ENCODE measurements at places on chromosomes 6 and 20. TPM values are rescaled to one million over a fixed set of nuclear protein-coding genes. Genes with fewer than 3 reads are reported as not detected.

DNA sequence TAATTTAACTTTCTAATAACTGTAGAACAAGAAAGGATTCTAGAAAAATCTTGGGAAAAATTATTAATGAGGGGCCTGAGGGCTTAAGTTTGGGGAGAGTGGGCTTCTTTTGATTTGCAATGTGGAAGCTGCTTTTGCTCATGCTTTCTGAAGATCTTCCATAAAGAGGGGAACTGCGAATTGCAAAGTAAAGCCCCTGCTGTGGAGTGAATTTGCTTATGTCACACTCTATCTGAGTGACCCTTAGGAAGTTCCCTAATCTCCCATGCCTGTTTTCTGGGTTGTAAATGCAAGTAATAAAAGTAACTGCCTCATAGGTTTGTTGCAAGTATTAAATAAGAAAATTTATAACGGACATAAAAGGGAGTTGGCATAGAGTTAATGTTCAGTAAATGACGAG is 301.2 kb downstream of the PLCB1 start:
- H3K4me3 ChIP-seq, result no peak overlapping the region
- DNase-seq, result no peak
- H3K27ac ChIP-seq, result no peak overlapping the region
- H3K36me3 ChIP-seq, result no peaks in the 10 kb centered on the region

GRCh38 chr6:16728513-16729182 is 32.6 kb downstream of the ATXN1 start:
- peak overlapping the region; percentile 66 for H3K4me3 ChIP-seq
- no peaks in the 10 kb centered on the region for H3K27me3 ChIP-seq
- H3K36me3 ChIP-seq, result peaks cover 45% of the 10 kb centered on the region
- peak overlapping the region; percentile 86 for H3K27ac ChIP-seq

DNA sequence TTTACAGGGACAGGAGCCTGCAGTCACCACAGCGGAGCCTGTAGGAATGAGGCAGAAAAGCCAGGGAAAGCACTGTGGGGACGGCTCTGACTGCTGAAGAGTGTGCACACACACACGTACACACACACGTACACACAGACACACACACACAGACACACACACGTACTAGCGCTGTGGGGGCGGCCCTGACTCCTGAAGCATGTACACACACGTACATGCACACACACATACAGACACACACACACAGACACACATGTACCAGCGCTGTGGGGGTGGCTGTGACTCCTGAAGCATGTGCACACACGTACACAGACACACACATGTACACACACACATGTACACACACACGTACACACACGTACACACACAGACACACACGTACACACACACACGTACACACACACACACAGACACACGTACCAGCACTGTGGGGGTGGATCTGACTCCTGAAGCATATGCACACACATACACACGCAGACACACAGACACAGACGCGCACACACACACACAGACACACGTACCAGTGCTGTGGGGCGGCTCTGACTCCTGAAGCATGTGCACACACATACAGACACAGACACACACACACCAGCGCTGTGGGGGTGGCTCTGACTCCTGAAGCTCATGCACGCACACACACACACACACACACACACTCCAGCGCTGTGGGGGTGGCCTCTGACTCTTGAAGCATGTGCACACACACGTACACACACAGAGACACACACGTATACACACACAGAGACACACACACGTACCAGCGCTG is 127.3 kb downstream of the DLL1 start:
- no peak overlapping the region for H3K27ac ChIP-seq
- no peak overlapping the region for H3K4me3 ChIP-seq
- no peaks in the 10 kb centered on the region for H3K27me3 ChIP-seq
- H3K4me1 ChIP-seq, result no peaks in the 10 kb centered on the region
- DNase-seq, result no peak

DNA sequence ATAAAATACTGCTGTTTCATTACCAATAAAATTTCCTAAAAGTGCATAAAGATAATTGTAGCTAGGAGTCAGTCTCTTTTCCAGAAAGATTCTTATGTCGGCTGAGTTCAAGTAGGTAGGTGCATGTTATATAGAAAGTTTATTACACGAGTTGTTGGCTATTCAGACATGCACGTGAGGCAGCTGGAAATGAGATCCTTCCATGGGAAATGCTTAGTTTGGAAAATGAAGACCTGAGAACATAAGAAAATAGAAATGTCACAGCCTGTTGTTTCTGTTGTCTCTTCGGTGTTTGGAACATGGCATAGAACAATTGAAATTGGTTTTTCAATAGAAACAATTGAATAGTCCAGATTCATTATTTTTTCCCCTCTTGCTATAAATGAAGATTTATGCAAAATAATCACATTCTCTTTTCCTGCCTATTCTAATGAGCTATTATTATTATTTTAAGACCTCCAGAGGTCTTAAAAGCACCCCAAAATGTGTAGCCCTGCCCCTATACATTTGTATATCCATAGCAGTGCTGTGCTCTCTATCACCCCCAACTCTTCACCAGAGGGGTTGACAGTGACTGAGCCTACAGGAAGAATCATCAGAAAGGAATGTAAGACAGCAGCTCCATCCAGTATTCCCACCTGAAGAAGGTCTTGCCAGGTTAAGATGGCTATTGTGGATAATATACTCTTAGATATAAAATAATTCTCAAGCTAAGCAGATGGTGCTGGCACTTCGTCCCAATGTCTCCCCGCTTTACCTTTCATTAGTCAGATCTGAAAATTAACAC is 82.2 kb downstream of the ZDHHC14 start:
- H3K36me3 ChIP-seq, result peaks cover 7% of the 10 kb centered on the region
- peak overlapping the region; percentile 72 for H3K27ac ChIP-seq
- no peaks in the 10 kb centered on the region for H3K27me3 ChIP-seq
- no peak for DNase-seq
- H3K4me3 ChIP-seq, result no peak overlapping the region

DNA sequence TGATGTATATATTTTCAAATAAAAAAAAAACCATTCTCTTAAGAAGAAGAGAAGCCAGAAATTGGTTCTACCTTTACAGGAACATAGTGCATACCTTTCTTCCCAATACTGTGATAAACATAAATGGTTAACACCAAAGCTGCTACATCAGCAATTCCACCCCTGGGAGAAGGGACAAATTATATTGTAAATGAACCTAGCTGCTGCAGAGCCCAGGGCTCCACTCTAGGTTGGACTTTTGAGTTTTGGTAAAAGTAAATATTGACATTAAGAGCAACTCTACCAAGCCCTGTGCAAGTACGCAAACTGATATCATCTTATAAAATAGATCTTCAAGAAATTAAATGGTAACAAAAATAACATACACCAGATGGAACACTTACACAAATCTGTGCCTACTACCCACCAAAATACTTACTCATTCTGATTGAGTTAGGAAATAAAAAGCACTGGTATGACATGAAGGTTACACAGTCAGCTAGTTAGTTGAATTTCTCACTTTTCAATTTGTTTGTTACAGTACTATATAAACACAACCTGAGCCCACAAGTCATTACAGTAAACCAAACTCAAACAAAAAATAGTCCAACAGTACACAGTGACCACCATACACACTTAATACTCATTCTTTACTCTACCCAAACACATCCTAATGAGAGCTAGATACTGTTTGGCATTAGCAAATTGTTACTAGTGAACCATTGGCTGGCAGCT is 223.3 kb upstream of the HEY2 start:
- H3K36me3 ChIP-seq, result no peaks in the 10 kb centered on the region
- no peak overlapping the region for H3K4me3 ChIP-seq
- peaks cover 23% of the 10 kb centered on the region for H3K27me3 ChIP-seq
- H3K27ac ChIP-seq, result no peak overlapping the region
- no peak for DNase-seq

DNA sequence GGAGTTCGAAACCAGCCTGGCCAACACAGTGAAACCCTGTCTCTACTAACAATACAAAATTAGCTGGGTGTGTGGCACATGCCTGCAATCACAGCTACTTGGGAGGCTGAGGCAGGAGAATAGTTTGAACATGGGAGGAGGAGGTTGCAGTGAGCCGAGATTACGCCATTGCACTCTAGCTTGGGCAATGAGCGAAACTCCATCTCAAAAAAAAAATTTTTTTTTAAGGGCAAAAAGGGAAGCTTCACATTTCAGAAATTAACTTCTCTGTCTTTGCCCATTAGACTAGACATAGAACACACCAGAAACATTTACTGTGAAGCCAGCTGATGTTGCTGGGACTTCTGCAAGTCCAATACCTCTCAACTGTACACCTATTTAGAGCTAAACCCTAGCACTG is 90.8 kb upstream of the HDAC2 start:
- no peak for DNase-seq
- H3K27me3 ChIP-seq, result peaks cover 6% of the 10 kb centered on the region
- no peak overlapping the region for H3K27ac ChIP-seq

GRCh38 chr6:43927532-43928210 is 157.7 kb downstream of the VEGFA start:
- H3K4me3 ChIP-seq, result no peak overlapping the region
- DNase-seq, result no peak
- H3K36me3 ChIP-seq, result no peaks in the 10 kb centered on the region
- H3K27ac ChIP-seq, result no peak overlapping the region
- peaks cover 12% of the 10 kb centered on the region for H3K4me1 ChIP-seq

DNA sequence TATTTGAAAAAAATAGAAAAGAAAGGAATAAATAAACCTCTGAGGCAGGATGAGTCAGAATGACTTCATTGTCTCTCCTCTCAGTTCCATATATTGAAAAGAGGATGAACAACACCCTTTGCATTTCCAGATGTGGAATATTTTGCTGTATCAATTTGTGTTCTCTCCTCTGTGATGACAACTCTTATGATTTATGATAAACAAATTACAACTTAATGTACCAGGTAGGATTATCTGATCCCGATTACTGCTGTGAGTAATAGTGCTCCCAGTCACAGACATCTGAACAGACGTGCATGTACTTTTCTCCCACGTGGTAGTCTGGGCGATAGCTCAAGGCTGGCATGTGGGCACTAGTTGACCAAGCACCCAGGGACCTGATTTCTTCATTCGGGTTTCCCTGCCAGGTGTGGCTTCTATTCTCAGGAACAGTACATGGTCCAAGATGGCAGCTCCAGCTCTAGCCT is 142.1 kb upstream of the SULF2 start:
- H3K27me3 ChIP-seq, result peaks cover 4% of the 10 kb centered on the region
- no peak overlapping the region for H3K4me3 ChIP-seq
- no peaks in the 10 kb centered on the region for H3K36me3 ChIP-seq
- no peak for DNase-seq
- H3K4me1 ChIP-seq, result no peaks in the 10 kb centered on the region

GRCh38 chr6:148556410-148556809 is 190.4 kb upstream of the UST start:
- H3K4me3 ChIP-seq, result no peak overlapping the region
- H3K4me1 ChIP-seq, result peaks cover 7% of the 10 kb centered on the region
- no peak for DNase-seq
- no peak overlapping the region for H3K27ac ChIP-seq
- H3K27me3 ChIP-seq, result peaks cover 21% of the 10 kb centered on the region

DNA sequence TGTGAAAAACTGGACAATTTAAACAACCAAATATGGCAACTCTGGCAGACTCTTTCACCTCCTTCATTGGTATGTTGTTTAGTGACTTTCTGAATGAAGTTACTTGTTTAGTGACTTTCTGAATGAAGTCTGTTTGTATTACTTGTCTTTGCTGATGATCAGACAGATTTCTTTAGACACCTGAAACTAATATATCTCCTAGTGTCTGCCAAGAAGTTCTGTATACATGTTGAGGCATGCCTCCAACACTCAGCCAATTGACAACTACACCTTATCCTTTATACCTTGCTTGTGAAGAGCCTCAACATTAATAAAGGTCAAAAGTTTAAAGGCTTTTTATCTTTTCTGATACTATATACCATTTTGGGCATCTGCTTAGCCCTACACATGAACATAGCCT is 725.4 kb upstream of the EPHA7 start:
- no peak for DNase-seq
- H3K27me3 ChIP-seq, result no peaks in the 10 kb centered on the region
- H3K27ac ChIP-seq, result no peak overlapping the region
- H3K4me1 ChIP-seq, result no peaks in the 10 kb centered on the region
- no peaks in the 10 kb centered on the region for H3K36me3 ChIP-seq

- no peaks in the 10 kb centered on the region for H3K36me3 ChIP-seq
- H3K27me3 ChIP-seq, result no peaks in the 10 kb centered on the region
- DNase-seq, result no peak
- no peak overlapping the region for H3K4me3 ChIP-seq
Observed at GRCh38 chr6:148271711-148272439, 70.8 kb upstream of the SASH1 start.

DNA sequence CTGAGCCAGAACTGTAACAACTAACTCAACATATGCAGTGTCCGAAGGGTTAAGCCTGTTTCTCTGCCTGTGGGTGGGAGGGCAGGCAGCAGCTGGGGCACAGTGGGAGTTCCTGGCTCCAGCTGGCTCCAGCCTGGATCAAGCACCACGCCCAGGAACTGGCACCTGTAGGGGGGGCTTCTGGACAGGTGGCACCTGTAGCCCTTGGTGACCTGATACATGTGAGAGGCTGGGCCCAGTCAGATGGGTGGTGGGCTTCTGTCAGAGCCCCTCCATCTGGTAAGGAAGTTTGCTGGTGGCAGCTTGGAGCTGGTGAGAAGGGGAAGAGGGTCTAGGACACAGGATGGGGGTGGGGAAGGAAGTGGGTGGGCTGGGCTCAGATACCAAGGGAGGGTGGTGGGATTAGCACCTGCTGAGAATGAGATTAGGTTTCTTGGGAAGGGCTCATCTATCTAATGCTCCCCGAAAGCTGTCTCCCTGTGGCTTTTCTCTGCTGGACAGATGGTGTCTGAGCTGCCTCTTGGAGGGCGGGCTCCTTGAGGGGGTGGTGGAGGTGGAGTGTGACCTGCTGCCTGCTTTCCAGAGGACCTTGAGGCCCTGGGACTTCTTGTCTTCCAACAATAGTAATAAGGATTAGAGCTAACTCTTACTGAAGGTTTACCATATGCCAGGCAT is 28.5 kb downstream of the BCL2L1 start:
- H3K36me3 ChIP-seq, result peaks cover 71% of the 10 kb centered on the region
- no peak for DNase-seq
- peaks cover 52% of the 10 kb centered on the region for H3K4me1 ChIP-seq

GRCh38 chr20:41137614-41138474 is 501 bp downstream of the PLCG1 start:
- peaks cover 63% of the 10 kb centered on the region for H3K4me1 ChIP-seq
- H3K27ac ChIP-seq, result peak overlapping the region; percentile 95
- peaks cover 28% of the 10 kb centered on the region for H3K36me3 ChIP-seq
- peak; percentile 91 for DNase-seq

DNA sequence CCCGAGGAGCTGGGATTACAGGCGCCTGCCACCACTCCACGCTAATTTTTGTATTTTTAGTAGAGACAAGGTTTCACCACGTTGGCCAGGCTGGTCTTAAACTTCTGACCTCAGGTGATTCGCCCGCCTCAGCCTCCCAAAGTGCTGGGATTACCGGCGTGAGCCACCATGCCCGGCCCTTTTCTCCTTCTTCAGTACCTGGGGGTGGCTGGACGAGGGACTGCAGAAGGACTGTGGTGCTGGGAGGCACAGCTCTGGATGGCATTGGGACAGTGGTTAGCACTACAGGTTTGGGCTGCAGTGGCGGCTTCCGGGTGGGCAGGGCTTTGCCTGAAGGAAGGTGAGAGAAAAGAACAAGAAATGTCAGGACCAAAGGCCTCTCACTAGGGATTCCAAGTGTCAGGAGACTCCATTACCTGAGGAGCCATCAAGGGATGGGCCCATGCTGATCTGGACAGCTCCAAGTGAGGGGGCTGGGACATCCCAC is 7.4 kb downstream of the ATF6B start:
- no peak overlapping the region for H3K27ac ChIP-seq
- H3K4me1 ChIP-seq, result peaks cover 10% of the 10 kb centered on the region
- no peak overlapping the region for H3K4me3 ChIP-seq
- H3K36me3 ChIP-seq, result peaks cover 61% of the 10 kb centered on the region
- H3K27me3 ChIP-seq, result no peaks in the 10 kb centered on the region

AGER gene
- total RNA-seq, result 20.7 TPM

HECA gene
- 45.7 TPM for total RNA-seq

BHLHE23 gene
- total RNA-seq, result not detected

DEFB118 gene
- not detected for total RNA-seq

SUPT3H gene
- total RNA-seq, result 12.4 TPM

HCK gene
- not detected for total RNA-seq

Data from activated CD4-positive, alpha-beta T cell treated with anti-CD3 and anti-CD28 coated beads, Interleukin-2, amount 10 ng/mL, durations not matched to agents 24 days and 14 days (primary cell).